Midbrain (tissue), 1 donor: ENCODE measurements at places on chromosomes 11 and 22.

DNA sequence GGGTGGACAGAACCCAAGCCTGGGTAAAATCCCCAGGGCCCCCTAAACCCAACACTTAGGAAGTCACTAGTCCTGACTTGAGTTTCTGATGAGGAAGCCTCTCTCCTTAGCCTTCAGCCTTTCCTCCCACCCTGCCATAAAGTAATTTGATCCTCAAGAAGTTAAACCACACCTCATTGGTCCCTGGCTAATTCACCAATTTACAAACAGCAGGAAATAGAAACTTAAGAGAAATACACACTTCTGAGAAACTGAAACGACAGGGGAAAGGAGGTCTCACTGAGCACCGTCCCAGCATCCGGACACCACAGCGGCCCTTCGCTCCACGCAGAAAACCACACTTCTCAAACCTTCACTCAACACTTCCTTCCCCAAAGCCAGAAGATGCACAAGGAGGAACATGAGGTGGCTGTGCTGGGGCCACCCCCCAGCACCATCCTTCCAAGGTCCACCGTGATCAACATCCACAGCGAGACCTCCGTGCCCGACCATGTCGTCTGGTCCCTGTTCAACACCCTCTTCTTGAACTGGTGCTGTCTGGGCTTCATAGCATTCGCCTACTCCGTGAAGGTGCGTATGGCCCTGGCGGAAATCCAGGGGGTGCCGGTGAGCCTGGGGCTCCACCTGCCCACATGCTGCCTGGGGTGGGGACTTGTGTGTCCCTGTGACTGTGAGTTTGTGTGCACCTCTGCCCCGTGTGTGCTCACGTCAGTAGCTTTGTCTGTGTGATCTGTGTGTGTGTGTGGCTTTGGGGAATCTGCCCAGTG is at the start of gene IFITM1:
IFITM1 (plus strand) TSS at position 254 of the 767 bp plus-strand sequence; CDS start at position 385, 131 bp downstream.
- no peak for DNase-seq

GRCh38 chr11:30545507-30545906 is 40.6 kb downstream of the MPPED2 start:
- no peak for DNase-seq

DNA sequence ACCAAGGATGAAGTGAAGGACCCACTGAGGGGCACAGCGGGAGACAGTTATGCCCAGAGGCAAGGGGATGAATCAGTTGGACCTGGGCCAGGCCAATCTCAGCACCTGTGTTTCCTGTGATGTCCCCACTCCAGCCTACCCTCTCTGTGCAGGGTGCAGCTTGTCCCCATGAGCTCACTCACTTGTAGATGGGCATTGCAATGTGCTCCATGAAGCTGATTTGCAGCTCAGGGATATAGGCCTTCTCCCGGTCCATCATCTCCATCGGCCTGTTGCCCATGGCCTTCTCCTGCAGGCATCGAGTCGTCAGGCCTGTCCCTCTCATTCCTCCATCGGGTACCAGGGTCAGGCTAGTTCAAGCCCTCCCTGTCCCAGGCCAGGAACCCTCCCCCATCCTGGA is 96.2 kb downstream of the PDE2A start:
- DNase-seq = no peak

GRCh38 chr11:33722590-33723234 is 13.5 kb downstream of the CD59 start:
- no peak for DNase-seq

GRCh38 chr11:68954836-68955606 is 25.8 kb downstream of the MRGPRD start:
- DNase-seq = no peak

DNA sequence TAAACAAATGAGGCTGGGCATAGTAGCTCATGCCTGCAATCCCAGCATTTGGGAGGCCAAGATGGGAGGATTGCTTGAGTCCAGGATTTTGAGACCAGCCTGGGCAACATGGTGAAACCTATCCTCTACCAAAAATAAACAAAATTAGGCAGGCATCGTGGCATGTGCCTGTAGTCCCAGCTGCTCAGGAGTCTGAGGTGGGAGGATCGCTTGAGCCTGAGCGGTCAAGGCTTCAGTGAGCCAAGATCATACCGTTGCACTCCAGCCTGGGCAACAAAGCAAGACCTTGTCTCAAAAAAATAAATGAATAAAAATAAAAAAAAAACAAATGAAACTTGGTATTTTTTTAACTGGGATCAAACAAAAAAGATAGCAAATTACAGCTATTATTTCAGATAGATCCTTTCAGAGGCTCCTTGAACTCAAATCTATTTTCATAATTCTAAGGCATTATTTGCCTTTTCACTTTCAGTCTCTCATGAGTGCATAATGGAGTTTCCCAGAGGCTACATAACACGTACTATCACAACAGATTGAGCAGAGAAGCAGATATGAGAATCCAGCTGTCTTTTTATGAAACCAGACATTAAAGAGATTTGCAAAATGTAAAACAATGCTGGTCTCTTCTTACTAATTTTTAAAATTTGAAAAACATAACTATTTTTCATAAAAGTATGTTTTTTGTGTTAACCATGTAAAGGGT is 23.1 kb downstream of the DDIAS start:
- no peak for DNase-seq

DNA sequence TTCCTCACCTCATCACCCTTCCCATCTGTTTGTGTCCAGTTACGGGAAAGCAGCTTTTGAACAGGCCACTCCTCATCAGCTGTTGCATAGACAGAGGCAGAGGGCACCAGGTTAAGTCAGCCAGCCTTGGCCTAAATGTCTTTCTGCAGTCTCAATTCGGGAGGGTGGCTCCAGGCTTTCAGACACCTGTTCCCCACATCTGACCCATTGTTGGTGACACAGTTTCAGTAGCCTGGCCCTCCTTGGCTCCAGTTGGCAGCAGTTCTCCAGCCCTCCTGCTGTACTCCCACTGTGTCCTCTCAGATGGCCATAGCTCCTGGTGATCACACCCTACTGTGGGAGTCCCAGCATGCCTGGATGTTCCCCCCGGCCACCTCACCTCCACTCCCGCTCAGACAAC is 70.8 kb upstream of the MYOD1 start:
- DNase-seq = no peak

DNA sequence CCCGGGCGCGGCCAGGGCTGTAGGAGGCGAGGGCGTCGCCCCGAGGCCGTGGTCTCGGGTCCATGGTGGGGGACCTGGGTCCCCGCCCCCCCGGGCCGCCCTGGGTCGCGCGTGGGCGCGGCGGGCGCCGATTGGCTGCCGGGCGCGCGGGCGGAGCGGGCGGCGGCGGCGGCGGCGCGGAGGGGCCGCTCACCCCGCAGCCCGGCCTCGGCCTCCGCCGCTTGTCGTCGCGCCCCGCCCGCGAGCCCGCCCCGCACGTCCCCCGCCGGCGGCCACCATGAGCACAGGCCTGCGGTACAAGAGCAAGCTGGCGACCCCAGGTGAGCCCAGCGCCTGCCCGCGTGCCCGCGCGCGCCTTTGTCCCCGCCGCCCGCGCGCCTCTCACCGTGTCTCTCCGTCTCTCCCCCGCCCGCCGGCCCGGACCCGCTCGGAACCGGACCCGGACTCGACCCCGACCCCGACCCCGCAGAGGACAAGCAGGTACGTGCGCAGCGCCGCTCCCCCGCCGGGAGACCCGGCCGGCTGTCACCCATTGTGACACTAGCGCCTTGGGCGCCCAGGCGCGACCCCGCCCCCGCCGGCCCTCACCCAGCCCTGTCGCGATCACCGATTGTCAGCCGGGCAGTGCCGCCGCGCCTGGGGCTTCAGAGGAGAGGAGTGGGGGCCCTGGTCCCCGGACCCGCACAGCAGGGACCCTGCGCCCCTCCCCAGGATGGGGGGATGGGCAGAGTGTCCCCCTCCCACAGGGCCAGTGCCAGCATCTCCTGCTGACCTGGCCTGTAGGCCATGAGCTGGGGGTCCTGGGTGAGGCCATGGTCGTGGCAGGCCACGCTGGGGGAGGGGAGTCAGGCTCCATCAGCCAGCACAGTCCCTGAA is at the start of gene SEPTIN5:
SEPTIN5 (plus strand) TSS at position 192 of the 876 bp plus-strand sequence; CDS start at position 278, 86 bp downstream.
- no peak for DNase-seq
